ENCODE measurements at places on chromosomes 5 and 9.

- peak; percentile 50 for DNase-seq
Observed at GRCh38 chr5:168315416-168316138, 24.1 kb downstream of the WWC1 start.

- no peak for DNase-seq
Observed at GRCh38 chr5:81773574-81773973, 22.7 kb upstream of the SSBP2 start.

GRCh38 chr5:135276151-135276550 is 122.9 kb downstream of the MACROH2A1 start:
- no peak for DNase-seq

- DNase-seq: no peak
Observed at GRCh38 chr9:86979657-86980056, 32.4 kb upstream of the GAS1 start.

GRCh38 chr5:3364433-3364832 is 231.2 kb upstream of the IRX1 start:
- no peak for DNase-seq

DNA sequence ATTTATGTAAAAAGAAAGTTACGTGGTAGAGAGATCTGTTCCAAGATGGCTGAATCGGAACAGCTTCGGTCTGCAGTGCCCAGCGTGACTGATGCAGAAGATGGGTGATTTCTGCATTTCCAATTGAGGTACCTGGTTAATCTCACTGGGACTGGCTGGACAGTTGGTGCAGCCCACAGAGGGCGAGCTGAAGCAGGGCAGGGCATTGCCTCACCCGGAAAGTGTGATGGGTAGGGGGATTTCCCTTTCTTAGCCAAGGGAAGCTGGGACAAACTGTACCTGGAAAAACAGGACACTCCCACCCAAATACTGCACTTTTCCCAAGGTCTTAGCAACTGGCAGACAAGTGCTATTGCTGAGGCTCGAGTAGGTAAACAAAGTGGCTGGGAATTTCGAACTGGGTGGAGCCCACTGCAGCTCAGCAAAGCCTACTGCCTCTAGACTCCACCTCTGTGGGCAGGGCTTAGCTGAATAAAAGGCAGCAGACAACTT is 13.1 kb upstream of the HSD17B4 start:
- DNase-seq: no peak

- DNase-seq: no peak
Observed at GRCh38 chr5:138573949-138574670, 1.1 kb downstream of the HSPA9 start.

GRCh38 chr5:37886242-37886905 is 46.5 kb upstream of the GDNF start:
- no peak for DNase-seq

GRCh38 chr5:159095866-159096242 is 3.9 kb downstream of the EBF1 start:
- peak; percentile 39 for DNase-seq

- DNase-seq: no peak
Observed at GRCh38 chr9:126084008-126084407, 242.6 kb upstream of the MVB12B start.

- peak; percentile 90 for DNase-seq
Observed at GRCh38 chr9:131277910-131278701, 1.8 kb upstream of the FAM78A start.

DNA sequence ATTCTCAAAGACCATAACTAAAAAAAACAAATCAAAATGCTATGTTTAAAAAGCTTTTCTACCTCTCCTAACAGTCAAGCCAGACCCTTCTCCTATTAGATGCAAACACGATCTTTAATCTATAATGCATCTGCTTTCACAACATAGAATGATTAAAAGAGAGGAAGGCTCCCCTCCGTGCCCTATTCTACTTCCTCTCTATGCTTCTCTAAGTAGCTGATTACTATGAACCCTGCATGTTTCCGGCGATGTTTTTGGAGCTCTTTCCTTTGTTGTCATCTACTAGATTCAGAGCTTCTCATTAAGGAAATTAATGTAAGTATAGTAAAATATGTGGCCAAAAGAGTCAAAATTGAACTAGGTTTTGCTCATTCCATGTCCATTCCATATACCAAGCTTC is 29.2 kb upstream of the CEP120 start:
- DNase-seq: no peak

DNA sequence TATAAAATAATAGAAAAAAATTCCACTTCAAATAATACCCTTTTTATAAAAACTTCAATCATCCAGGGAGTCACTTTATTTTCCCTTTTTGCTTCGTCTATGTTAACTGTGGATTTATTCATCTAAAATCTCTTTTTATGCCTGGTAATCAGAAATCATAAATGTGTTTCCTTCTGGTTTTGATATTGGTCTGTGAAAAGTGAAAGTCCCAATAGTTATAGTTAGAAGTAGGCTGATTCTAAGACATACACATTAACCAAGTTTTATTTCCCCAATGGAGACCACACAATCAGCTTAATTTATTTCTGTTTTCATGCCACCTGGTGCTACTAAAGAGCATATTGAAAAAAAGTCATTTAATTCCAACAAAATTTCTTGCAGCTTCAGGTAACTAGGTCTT is 45.7 kb downstream of the ZNF474 start:
- DNase-seq: no peak

- DNase-seq: no peak
Observed at GRCh38 chr5:460273-460625, 17.3 kb downstream of the EXOC3 start.

- DNase-seq: peak; percentile 52
Observed at GRCh38 chr5:52996979-52997378, 7.8 kb downstream of the ITGA2 start.

DNA sequence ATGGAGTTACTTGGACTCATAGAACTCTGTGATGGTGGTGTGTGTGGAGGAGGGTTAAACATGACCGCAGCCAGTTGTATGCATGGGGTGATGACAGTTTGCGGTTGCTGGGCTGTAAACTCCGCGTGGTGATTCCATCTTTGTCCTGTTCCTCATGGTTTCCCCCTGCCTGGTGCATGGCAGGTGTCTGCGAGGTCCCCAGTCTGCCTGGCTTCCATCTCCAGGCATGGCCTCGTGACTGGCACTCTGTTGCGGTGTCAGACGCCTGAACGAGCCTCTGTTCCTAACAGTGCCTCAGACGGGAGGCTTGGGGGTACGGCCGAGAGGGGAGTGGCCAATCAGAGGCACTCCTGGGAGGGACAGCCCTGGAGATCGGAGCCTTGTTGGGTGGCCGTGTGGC is 33.9 kb upstream of the SH3PXD2B start:
- DNase-seq: peak; percentile 39

- no peak for DNase-seq
Observed at GRCh38 chr9:8757881-8758280, 958.3 kb upstream of the DMAC1 start.

- peak; percentile 89 for DNase-seq
Observed at GRCh38 chr9:35690614-35691333, 1.0 kb upstream of the TPM2 start.

DNA sequence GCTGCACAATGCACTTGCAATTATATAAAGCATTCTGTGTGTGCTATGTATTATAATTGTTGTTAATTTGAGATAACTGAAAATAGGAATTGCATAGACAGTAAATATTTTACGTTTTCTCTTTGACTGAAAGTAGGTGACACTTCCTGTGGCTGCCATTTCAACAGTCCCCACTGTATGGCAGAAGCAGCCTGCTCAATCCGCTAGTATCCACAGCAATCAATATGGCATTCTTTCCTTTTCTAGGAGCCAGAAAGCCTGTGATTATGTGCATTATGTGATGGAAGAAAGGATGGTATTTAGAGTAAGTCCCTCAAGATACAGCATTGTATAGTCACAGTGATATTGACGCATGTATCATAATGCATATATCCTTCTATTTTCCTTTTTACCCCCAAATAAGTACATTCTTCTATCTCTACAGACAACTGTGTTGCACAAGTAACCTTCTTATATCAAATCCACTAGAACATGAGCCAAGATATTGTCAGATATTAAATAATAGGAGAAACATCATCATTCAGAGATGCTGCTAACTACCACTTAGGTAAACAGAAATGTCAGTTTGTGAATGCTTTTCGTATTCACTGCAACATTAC is 59.7 kb downstream of the CARTPT start:
- DNase-seq: no peak

- no peak for DNase-seq
Observed at GRCh38 chr9:21591221-21592062, 109.3 kb upstream of the IFNE start.

- DNase-seq: no peak
Observed at GRCh38 chr9:103649086-103649485, 445.0 kb upstream of the SMC2 start.

DNA sequence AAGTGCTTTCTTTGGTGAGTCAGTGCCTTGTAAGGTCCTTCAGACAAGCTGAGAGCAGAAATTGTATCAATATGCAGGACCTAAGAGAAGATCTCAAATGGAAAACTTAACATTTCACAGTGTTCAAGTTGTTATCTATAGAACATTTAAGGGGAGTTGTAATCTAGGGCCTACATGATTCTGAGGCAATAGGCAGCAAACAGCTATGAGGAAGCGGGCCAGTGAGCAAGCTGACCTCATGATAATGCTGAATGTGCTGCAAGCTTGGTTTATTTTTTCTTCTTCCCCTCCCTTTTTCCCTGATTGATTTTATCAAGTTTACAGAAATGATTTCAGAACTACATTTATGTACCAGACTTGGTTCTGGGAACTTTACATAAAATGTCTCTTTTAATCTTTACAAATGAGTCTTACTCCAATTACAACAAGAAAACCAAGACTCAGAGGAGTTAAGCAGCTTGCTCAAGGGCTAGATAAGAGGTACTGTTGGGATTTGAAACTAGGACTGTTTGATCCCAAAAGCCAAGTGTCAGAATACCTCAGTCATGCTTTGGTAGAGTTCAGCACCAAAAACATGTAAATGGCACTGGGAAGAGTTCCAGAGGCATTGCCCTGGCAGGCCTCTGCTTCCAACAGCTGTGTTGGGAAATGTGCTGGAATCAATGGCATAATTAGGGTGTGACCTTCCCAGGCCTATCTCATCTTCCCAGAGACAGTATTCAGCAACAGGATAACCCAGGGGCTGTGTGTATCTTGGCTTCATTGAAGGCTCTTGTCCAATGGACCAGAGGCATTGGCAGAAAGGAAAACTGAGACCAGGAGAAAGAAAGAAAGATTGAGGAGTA is 130.1 kb downstream of the LRRC70 start:
- no peak for DNase-seq

- DNase-seq: no peak
Observed at GRCh38 chr9:70535546-70536323, 121.3 kb upstream of the KLF9 start.

GRCh38 chr5:24059006-24059405 is 551.6 kb downstream of the PRDM9 start:
- no peak for DNase-seq

- no peak for DNase-seq
Observed at GRCh38 chr5:177610770-177611445, 11.0 kb downstream of the B4GALT7 start.

- DNase-seq: no peak
Observed at GRCh38 chr9:132211570-132211969, 49.7 kb downstream of the NTNG2 start.

DNA sequence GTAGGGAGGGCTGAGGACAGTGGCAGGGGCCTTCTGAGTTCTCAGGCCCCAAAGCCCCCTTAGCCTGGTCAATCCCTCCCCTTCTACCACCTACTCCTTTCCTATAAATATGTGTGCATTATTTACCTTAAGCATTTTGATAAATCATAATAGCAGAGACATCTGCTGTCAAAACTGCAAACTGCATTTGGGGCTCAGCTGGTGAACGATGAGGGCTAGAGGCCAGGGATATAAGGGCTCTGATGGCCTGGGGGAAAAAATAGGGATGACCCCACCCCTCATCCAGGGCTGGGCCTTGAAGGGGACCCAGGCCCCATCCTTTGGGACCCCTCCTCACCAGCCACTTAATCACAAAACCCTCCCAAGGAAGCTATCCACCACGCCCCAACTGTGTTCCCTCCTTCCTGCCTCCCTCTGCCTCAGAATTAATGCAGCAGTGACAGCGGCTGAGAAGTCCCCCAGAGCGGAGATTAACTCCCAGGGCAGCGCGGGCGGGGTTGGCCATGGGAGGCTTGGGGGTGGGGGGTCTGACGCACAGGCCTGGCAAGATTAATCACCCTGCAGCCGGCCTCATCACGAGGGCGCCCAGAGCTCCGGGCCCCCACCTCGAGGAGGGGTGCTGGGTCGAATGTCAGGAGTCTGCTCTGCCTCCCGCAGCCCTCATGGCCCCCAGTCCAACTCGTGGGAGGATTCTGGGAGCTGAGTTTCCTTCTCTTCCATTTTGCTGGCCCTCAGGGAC is 42.1 kb downstream of the CXXC5 start:
- DNase-seq: peak; percentile 88

DNA sequence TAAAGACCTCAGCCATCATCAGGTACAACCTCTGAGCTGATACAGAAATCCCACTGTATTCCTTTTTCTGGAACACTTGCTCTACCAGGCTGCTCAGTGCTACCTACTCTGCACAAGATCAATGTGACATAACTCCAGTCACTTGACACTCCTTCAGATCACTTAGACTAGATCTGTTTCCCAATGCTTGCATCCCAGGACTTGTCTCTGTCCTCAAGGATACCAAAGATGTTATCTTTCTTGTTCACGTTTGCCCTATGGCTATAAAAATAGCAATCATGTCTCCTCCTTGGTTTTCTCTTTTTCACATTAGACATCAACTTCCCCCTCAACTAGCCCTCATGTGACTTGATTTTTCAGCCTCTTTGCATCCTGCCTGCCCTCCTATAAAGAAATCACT is 188.1 kb upstream of the PTGER4 start:
- no peak for DNase-seq

DNA sequence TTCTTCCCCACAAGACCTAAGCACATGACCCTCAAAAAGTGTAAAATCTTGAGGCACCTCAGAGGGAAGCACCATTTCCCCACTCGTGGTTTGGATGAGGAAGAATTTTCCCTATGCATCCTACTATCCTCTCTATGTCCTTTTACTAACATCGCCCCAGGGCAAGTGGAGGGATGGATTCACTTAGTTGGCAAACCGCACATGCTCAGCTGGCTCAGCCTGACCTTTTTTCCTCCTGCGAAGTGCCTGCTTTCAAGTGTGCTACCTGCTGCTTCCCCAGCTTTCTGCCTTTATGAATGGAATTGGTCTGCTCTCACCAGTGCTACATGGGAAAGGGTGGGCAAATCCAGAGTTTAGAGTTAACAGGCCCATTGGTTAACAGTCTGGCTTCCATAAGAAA is 56.6 kb upstream of the IFNK start:
- no peak for DNase-seq

DNA sequence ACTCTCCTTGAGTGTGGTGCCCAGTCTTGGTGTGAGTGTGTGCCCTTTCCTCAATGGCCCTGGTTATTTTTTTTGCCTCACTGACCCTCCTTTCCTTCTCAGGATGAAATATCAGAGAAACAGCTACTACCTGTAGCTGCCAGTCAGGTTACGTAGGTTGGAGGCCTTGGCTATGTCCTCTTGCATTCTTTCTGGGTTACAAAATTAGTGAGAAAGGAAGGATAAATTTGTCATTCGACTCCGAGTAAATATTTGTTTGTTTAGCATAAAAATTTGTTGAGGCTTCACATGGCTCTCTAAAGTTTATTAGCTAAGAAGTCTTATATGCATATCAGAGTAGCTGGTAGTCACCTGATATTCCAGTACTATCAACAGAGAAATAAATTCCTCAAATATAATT is 15.4 kb downstream of the MACIR start:
- DNase-seq: no peak
